ENCODE measurements at places on chromosomes 5 and 9.
A peak's percentile ranks its signal among the peaks of the same experiment; 100 is the strongest.

- DNase-seq: no peak
Measured at GRCh38 chr9:89464300-89464901, 33.5 kb downstream of the SEMA4D start.

DNA sequence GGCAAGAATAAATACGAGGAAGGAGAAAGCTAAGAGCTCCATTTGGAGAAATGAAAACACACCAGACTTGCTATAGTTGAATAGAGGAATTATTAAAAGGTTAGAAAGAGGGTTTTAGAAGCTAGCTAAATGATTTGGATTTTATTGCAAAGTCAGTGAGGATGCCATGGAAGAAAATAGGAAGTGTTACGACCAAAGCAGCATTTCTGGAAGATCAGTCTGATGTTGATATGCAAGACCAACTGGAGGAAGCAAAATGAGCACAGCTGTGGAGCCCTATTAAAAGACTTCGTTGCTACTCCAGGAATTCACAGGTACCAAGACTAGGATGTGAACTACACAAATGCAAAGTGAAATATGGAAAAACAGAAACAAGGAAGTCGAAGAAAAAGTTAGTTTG is 2.1 kb downstream of the DHX29 start:
- DNase-seq: no peak

DNA sequence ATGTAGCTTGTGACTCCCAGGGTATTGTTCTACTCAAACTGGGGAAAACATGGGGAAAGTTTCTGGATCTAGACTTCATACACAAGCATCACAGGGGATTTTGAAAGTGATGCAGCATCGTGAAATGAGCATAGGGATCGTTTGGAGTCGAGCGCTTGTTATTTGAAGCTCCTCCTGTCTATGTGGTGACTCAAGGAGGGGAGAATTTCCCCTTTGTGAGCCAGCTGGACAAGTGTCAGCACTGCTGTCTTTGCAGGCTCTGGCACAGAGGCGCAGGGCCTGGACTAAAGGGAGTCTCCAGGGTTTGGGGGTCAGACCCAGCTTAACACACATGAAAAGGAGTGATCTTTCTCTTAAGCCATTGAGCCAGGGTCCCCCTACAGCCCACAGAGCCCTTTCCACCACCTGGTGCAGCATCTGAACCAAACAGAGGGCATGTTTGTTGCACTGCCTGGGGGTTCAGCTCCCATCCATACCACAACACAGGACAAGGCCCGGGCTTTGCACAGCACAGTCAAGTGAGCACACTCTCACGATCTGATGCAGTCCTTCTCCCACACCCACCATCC is 51.0 kb downstream of the IRF1 start:
- DNase-seq: no peak

- DNase-seq: peak; percentile 15
Measured at GRCh38 chr9:124420991-124421543, 5.8 kb upstream of the PSMB7 start.

- DNase-seq: peak; percentile 10
Measured at GRCh38 chr9:75265525-75265972, 177.2 kb downstream of the OSTF1 start.

GRCh38 chr5:151733358-151734063 is 24.9 kb downstream of the ATOX1 start:
- no peak for DNase-seq

- no peak for DNase-seq
Measured at GRCh38 chr5:164532235-164532900, 1026.9 kb downstream of the MAT2B start.

- DNase-seq: no peak
Measured at GRCh38 chr5:68257210-68257609, 41.7 kb downstream of the PIK3R1 start.
